ENCODE measurements at places on chromosomes 16 and 17.

- no peak for DNase-seq
Measured at GRCh38 chr16:71501547-71501946, 12.4 kb upstream of the ZNF19 start.

DNA sequence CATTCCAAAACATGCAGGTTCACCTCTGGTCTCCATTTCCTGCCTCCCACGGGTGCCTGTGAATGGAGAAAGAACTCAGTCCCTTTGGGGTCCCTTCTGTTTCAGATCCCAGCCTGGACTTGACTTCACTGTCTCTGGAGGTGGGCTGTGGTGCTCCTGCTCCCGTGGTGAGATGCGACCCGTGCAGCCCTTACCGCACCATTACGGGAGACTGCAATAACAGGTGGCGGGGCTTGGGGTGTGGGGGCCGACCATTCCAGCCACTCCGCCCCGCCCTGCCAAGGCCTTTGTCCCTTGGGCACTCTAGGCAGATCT is 10.5 kb downstream of the LPO start:
- DNase-seq: no peak

DNA sequence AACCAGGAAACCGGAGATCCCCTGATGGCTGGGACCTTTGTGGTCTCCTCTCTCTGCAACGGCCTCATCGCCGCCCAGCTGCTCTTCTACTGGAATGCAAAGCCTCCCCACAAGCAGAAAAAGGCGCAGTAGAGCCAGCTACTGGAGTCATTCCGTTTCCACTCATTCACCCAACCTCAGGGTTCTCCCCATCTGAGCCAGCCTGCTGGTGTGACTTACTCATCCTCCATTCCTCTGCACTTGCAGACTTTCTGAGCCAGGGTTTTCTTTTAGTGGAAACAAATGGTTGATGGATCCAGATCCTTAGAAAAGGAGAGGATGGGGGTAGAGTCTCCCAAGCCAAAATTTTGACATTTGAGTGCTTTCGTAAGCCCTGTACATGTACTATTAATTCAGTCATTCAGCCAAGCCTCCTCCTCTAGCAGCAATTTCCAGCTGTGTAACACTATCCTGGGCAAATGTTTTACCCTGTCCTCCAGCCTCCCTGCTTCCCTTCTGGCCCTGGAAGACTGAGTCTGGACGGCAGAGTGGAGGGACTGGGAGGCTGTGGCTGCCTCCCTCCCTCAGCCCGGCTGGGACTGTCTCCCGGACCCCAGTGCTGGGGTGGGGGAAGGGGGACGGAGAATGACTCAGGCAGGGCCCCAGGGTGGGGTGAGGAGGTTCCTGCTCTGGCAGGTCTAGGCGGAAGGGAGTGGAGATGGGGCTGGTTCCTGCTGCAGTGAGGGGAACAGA is 2.3 kb downstream of the SOX15 start:
- DNase-seq: peak; percentile 87

DNA sequence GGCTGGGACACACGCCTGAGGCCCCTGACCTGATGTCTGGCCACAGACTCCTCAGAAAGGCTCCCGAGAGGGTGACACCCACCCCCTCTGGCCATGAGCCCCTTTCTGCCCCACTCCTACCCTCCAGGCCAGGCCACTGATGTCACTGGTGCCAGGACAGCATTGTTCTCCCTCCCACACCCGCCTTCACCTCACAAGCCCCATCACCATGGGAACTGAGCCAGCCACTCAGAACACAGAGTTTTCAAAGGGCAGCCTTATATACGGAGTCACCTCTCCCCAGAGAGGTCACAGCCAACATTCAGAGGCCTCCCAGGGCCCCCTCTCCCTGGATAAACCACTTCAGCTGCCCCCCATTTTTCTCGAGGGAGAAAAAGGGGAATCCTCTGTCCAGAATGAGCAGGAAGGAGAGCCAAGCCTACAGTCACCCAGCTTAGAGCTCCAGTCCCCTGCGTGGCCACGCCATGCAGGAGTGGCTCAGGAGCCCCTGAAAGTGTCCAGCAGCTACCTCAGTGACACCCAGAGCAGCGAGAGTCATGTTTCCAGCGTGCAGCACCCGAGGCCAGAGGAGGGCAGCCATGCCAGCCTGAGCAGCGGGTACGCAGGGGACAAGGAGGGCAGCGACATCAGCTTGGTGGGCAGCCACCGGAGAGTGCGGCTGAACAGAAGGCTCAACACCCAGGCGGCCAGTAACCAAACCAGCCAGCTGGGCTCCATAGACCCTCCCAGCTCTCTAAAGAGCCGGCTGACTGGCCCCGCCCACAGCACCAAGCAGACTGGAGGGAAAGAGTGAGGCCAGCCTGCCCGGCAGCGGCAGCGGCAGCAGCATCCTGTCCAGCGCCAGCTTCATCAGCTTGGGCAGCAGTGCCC is at the start of gene C16orf82:
Gene C16orf82 (plus strand): TSS at position 260 of the 870 bp plus-strand sequence.
- no peak for DNase-seq

DNA sequence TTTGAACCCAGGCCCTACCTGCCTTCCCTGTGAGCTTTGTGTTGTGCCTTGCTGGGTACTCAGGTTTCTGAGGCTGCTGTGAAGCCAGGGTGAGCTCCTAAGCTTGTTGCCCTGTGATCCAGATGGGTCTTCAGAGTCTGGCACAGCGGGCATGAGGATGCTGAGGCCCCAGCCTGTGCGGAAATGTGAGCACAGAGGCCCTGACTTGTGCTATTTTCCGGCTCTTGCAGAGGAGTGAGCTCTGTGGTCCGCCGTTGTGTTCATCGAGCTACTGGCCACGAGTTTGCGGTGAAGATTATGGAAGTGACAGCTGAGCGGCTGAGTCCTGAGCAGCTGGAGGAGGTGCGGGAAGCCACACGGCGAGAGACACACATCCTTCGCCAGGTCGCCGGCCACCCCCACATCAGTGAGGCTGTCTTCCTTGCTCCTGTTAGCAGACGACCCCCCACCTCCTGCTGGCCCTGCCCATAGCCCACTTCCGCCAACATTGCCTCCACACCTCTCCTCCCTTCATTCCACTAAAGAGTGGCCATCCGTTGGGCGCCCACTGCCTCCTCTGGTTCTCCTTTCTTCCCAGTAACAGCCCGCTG is 2.7 kb downstream of the PHKG2 start:
- no peak for DNase-seq

DNA sequence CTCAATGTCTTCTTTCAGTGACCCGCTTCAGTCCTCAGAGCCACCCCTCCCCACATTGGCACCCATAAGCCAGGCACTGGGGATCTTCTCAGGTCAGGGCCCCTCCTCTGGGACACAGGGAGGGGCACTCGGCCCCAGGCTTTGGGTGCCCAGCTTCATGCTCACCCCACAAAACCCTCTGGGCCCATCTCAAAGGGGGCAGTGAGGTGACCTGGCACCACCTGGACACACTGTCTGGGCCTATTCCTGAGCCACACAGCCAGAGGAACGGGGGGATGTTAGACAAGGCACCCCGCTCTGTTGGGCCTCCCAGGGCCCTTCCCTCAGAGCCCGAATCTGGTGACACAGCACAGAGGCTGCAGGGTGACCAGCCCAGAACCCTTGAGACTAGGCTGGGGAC is 36.1 kb downstream of the TNFRSF13B start:
- DNase-seq: no peak

DNA sequence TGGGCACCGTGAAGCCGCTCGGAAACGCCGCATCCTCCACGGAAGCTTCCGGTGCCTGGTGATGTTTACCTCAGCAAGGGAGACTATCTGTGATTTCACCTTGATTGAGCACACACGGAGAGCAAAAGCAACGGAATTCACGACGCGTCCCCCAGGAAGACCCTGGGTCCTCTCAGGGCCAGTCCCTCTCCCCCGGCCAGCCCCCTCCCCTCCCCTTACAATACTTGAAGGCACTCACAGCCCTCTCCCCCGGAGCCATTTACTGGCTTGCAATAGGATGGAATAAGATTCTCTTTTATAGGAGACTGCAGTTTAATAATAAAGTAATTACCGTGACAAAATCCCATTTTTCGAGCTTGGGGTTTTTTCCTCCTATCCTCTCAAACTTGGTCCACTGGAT is 104.7 kb downstream of the ENGASE start:
- DNase-seq: no peak

GRCh38 chr16:56999409-57000270 is 10.3 kb downstream of the NLRC5 start:
- DNase-seq: no peak

GRCh38 chr17:77285594-77286390 is 145.0 kb downstream of the SEC14L1 start:
- peak; percentile 80 for DNase-seq

DNA sequence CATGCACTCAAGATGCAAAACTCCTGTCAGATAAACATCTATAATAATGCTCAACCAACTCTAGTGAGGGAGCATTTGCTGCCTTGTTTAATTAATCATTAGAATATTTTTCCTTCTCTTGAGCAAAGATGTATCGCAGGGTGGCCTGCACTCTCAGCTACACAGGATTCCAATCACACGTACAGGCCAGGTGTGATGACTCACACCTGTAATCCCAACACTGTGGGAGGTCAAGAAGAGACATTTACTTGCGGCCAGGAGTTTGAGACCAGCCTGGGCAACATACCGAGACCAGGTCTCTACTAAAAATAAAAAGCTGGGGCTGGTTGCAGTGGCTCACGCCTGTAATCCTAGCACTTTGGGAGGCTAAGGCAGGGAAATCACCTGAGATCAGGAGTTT is 49.1 kb downstream of the ARHGAP17 start:
- DNase-seq: no peak

DNA sequence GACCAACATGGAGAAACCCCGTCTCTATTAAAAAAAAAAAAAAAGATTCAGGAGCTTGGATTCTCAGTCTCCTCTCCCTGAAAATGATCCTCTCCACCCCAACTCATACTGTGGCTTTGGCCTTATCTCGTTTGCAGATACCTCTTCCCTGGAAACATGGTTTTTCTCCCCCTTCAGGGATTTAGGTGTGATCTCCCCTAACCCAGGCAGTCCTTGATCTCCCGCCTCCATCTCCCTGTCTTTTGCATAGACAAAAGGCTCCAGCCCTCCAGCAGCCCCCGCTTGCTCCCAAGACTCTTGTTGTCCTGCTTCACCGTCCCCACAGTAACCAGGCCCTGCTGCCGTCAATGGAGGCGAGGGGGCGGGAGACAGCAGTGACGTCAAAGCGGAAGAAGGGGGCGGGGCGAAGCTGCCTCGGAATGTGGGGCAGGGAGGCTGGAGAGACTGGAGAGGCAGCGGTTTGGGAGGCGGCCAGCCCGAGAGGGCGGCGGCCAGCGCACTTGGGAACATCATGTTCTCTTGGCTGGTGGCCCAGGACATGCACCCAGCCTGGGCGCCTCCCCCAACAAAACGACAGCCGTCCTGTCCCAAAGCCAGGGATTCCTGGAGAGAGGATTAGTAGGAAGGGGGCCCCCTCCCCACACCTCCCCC is 1.9 kb upstream of the PER1 start:
- DNase-seq: peak; percentile 98

GRCh38 chr16:27398894-27399853 is 2.8 kb upstream of the IL21R start:
- no peak for DNase-seq

- DNase-seq: peak; percentile 66
Measured at GRCh38 chr17:75896415-75897159, at the start of gene TRIM65. Gene TRIM65 (minus strand): TSS chr17:75896951. CDS start chr17:75896937, 14 bp downstream.

DNA sequence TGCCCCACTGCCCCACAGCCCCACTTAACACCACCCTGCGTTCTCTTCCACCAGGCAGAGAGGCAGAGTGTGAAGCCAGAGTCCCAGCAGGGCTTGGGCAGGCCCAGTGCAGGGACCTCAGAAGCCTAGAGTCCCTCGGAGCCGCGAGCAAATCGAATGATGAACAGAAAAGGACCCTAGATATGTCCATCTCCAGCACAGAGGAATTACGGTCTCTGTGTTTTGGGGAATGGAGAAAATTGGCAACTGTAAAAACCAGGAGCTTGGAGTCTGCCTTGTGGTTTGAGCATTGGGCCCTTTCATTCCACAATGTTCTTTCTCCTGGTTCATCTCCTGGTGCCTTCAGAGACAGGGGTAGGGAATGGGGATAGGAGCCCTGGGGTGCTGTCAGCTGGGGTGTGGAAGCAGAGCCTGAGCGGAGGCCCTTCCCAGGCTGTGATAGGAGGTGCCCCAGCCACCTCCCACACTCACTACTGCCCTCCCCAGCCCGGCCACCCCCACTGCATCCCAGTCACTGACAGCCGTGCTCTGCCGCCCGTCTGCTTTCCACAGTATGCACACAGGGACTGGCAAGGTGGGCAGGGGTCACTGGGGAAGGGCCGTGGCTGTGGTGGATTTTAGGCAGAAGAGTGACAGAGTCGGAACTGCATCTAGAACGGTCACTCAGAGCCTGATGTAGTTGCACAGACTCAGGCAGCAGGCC is 26.7 kb downstream of the TBX4 start:
- DNase-seq: no peak

DNA sequence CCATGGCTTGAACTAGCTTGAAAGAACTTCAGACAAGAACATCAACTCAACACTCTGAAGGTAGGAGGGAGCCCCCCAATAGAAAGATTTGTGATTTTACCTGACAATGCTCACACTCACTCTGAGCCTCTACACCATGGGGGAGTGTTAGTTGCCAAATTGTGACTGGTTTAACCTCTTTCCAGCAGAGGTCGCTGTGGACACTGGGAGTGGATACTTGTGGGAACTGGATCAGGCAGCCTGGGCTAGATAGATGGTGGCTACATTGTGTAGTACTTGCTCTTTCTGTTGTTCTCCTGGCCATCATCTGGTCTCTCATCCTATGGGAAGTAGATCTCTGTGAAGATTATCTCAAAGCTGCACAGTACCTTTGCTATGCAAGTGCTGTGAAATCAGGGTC is 2.9 kb downstream of the SMPD3 start:
- DNase-seq: no peak

- DNase-seq: no peak
Measured at GRCh38 chr16:64654178-64654577, 467.7 kb downstream of the CDH11 start.

DNA sequence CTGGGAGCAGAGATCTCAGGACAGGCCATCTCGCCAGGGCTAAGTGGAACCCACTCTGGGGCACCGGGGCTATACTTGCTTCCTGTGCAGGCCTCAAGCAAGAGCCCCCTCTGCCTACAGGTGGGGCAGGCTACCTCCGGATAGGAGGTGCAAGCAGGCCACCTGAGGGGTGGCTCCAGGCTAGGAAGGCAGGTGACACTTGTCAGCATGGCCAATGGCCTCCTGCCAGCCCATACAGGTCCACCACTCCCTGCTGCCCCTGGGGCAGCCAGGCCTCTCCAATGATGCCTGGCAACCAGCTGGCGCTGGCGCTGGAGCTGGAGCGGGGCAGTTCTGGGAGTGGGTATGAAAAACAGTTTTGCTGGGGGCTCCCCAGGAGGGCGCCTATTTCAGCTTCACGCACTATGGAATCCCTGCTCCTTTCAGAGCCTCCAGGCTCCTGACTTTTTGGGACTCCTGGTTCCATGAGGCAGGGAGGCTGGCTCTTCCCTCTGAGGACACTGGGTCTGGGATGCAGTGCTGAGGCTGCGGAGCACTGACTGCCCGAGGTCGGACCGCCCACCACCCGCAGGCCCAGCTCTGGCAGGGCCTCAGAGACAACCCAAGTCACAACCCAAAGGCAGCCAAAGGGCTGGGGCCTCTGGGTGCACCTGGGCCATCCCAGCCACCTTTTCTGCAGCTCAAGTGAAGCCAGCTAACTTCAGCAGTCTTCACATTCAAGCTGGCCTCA is 8.4 kb upstream of the SREBF1 start:
- DNase-seq: no peak

GRCh38 chr17:4007346-4008081 is 43.3 kb upstream of the ATP2A3 start:
- DNase-seq: no peak

- DNase-seq: no peak
Measured at GRCh38 chr17:38510421-38511149, 82.3 kb downstream of the ARHGAP23 start.

- no peak for DNase-seq
Measured at GRCh38 chr17:55072898-55073297, 104.3 kb downstream of the STXBP4 start.

Measured in GM04504 (cell line).